ENCODE measurements at places on chromosomes 4 and X. TPM values are rescaled to one million over a fixed set of nuclear protein-coding genes. Genes with fewer than 3 reads are reported as not detected.

The IQCM gene
- not detected for total RNA-seq

DNA sequence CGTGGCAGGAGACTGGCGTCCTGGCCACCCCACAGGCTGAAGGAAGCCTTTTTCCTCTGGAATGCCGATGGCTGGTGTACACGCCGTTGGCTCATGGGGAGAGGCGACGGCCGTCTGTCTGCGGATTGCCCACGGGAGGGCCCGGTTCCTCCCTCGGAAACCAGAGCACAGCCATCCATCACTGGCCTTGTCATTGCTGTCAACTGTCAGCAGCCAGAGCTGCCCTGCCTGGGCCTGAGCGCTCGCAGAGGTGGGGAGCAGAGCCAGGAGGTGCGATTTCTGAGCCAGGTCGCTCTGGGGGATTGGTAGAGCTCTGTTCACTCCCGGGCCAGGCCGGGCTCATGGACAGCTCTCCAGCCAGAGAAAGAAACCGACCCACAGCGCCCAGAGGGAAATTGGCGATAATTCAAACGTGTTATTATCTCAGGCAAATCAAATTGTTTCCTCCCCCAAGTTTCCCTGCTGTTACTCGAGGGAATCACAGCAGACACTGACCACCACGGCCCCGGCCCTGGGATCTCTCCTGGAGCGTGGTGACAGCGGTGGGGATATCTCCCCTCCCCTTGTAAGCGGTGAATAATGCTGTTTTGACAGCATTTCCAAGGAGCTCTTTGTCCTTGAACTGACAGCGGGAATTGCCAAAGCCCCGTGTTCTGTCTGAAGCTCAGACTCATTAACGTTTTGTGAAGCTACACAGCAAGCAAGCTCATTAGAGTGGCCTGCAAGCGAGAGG is 220.9 kb upstream of the PSAPL1 start:
- DNase-seq = no peak

GRCh38 chr4:110009550-110009949 is 96.9 kb downstream of the EGF start:
- DNase-seq = no peak

DNA sequence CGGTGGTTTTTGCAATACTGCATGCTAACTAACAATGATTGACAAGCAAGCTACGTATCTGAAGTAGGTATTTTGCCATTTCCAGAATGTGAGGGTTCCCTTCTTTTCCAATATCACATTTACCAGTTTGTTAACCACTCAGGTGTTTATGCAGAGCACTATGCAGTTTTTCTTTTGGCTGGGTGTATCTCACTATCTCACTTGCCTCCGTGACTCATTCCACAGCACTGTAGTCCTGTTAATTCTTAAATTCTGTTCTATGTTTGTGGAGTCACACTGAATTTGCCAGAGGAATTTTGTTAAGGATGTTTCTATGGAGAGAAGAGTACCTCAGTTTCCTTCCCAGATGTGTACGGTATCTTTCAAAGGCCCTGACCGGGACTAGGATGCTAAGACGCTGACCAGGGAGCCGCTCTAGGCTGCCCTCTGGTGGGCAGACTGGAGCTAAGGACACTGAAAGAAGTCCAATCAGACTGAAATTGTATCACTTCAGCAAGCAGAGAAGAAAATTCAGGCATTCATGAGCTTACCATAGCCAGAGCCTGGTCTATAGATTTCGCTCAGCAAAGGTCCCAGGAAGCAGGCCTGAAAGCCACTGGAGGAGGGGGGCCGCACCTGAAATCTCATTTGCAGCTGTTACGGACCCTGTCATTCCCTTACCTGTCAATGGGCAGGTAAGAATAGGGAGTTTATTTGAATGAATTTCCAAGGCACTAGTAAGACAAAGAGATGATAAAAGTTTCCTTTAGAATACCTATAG is 388.4 kb upstream of the SPOCK3 start:
- DNase-seq = no peak

The GPC3 gene
- 84.2 TPM for total RNA-seq
